Lung (tissue), 17 donors: ENCODE measurements at places on chromosomes 16 and 17.
A peak's percentile ranks its signal among the peaks of the same experiment; 100 is the strongest.

GRCh38 chr17:56596691-56597494 is 3.4 kb downstream of the NOG start:
- DNase-seq = peak; percentile 32

GRCh38 chr17:60335289-60335688 is 56.6 kb downstream of the USP32 start:
- no peak for DNase-seq

- peak; percentile 95 for DNase-seq
Observed at GRCh38 chr16:85928401-85928820, 29.4 kb downstream of the IRF8 start.

- no peak for DNase-seq
Observed at GRCh38 chr17:1112875-1113274, 66.9 kb downstream of the ABR start.

DNA sequence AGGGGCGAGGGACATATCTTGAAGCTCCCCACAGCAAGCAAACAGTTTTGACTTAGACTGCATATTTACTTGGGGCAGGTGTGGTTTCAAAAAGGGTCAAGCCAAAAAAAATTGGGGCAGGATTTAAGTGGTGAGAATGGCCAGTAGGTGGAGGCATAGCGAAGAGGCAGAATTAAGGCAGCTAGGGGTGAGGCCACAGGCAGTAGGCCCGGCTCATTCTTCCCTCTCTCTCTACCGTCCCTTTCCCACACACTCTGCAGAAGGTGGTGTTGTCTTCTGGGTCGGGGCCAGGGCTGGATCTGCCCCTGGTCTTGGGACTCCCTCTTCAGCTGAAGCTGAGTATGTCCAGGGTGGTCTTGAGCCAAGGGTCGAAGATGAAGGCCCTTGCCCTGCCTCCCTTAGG is 2.6 kb downstream of the SHBG start:
- peak; percentile 23 for DNase-seq

- DNase-seq = no peak
Observed at GRCh38 chr17:29255926-29256522, 9.4 kb downstream of the CRYBA1 start.

DNA sequence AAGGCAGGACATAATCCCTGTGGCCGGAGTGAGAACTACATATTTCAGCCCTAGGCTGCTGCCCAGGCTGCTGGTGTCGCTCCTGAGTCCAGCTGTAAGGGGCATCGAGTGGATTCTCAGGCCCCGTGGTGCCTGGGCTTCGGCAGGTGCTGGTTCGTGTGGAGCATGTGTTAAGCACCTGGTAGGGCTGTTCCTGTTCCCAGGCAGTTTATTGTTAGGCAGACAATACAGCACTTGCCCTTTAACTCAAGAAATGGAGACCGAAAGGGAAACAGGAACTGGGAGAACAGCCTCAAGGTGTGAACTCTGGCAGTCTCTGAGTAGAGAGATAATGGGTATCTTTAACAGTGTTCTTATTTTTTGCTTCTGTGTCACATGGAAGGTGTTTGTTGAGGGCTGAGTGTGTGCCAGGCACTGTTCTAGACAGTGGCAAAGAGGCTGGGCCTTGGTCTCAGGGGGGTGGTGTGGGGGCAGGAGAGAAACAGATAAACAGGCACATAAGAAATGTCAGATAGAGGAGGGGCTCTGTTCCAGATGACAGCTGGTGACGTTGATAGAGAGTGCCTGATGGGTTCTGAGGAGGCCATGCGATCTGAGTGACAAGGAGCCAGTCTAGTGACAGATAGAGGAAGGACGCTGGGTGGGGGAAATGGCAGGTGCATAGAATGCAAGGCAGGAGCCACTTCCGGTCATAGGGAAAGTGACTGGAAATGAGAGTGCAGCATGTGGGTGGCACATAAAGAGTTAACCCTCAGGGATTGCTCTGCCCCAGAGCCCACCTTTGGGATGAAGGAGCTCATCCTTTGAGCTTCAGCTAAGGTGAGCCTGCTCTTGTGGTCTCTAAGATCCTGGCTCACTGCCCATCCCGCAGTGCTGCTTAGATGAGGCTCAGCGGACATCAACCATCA is 33.8 kb downstream of the EPN2 start:
- no peak for DNase-seq

GRCh38 chr16:58815181-58815888 is 81.2 kb upstream of the GOT2 start:
- no peak for DNase-seq

- DNase-seq = peak; percentile 21
Observed at GRCh38 chr17:74566132-74566753, 1.1 kb downstream of the CD300H start.

DNA sequence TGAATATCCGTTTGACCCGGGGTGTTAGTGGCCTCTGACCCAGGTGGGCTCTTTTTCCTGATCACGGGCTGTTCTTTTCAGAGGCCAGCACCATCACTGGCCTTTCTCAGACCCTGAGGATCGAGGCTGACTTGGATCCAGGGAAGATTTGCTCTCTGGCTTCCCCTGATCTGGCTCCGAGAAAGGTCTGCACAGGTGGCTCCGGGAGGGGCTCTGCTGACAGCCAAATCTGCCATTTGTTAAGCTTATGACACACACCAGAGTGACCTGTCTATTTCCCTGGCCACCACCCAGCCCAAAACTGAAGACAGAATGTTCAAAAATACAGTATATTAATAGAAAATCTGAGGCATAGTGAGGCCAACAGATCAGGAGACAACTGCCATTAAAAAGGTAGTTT is 221.8 kb upstream of the TNRC6C start:
- DNase-seq = no peak

DNA sequence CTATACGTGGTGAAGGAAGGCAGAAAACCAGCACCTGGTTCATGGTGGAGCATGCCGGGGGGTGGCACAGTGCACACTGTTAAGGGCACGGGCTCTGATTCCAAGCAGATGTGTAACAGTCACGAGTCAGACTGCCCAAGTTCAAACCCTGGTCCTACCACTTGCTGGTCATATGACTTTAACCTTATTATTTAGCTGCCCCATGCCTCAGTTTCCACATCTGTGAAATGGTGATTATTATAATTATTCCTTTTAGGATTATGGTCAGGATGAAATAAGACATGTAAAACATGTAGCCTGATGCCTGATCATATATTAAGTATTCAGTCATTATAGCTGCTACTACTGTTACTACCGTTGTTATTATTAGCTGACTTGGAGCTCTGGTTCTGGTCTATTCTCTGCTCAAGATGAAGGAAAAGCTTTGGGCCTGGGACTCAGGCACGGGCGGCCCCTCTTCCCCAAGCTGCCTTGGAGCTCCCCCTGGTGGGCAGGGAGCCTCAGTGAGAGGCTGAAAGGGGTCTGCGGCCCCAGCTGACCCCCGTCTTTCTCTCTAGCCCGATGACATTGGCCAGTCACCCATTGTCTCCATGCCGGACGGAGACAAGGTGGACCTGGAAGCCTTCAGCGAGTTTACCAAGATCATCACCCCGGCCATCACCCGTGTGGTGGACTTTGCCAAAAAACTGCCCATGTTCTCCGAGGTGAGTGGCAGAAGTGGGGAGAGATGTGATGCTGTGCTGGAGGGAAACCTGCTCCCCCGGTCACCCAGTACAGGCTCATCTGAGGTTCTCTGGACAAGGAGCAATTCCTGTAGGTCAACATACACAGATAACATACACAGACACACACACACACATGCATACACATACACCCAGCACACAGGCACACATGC is 14.0 kb downstream of the NR1D1 start:
- DNase-seq = peak; percentile 56

GRCh38 chr16:2480948-2481347 is 6.0 kb downstream of the TBC1D24 start:
- DNase-seq = no peak

DNA sequence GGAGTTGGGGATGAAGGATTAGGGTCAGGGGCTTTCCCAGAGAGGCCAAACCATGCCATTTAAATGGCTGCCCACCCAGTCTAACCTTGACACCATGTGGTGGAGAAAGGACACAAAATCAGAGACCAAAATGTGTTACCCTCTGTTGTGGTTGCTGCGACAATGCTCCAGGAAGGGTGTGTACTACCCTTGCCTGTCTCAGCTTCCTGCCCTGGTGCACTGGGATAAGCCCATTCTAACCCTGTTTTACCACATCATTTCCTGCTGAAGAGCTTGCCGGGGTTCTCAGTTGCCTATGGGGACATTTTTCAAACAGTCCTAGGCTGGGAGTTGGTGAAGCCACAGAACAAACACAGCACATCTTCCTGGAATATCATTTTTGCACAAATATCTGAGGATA is 4.9 kb downstream of the OR4D1 start:
- no peak for DNase-seq

DNA sequence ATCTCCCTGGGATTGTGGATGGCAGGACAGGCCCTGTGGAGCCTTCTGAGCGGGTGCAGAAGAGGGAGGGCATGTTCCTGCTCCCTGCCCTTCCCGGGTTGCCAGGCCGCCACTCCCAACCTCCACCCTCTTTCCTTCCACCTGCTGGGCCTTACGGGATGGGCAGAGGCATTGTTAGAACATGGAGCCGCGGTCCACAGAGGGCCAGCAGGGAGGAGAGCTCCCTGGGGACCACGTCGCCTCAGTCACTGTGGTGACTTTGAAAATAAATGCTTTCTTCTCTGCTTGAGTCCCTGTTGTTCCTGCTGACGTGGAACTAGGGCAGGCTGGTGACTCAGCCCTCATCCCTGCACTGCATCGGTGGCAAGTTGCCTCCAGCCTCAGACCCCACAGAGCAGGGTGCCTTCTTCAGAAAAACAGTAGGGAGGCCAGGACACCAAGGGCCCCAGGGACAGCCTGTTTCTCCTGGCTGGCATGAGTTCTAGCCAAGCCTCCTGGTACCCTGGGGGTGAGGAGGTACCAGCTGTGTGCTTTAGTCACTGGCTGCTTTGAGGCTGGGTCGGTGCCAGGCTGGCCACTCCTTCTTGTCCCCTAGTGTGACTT is 224.9 kb downstream of the SEC14L1 start:
- DNase-seq = no peak

DNA sequence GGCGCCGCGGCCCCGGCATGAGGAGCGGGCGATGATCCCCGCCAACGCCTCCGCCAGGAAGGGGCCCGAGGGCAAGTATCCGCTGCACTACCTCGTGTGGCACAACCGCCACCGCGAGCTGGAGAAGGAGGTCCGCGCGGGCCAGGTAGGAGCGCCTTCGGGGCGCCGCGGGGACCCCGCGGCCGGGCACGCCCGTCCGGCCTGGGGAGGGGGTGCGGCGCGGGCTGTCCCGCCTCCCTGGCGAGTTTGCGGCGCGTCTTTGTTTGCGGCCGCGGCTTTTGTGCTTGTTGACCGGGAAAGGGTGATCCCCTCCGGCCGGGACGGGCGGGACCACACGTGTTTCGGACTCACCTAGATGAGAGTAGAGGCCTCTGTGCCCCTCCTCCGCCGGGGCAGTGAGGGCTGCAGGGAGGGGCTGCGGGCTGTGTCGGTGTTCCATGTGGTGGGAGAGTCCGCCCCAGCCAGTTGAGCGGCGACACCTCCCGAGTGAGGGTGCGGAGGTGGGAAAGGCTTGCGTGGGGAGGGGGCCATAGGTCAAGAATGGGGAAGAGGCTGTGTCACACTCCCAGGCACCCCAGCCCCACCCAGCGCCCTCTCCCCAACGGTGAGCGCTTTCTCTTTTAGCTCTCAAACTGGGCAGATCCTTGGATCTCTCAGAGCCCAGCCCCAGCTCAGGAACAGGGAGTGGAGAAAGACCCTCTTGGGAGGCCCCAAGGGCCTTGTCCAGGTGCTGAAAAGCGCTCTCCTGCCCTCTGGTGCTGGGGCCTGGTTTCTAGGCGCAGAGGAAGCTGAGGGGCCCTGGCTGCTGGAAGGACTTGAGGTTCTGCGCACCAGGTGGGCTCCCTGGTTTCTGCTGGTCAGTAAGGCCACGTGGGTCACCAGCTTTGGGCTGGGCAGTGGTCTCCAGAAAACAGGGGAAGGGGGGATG is 923 bp downstream of the ANKRD13B start:
- peak; percentile 45 for DNase-seq

DNA sequence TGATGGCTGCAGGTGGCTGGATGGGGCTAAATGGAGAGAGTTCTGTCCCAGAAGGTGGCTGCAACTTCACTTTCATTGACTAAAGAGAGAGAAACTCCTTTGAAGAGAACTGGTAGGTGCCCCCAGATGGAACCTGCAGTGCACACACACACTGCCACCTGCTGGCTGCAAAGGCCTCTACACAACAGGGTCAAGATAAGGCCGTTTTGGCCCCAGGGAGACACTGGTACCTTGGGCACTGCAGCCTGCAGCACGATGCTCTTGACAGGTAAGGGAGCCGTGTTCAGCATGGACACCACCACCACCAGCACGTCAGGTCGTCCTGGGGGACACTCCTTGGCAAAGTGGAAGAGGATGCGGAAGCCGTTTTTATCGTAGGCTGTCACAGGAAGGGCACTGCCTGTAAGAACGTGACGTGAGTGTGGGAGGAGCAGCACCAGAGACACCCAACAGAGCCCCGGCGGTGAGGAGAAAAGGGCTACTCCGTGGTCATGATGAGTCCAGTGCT is 22.7 kb downstream of the GGA3 start:
- DNase-seq = peak; percentile 55

DNA sequence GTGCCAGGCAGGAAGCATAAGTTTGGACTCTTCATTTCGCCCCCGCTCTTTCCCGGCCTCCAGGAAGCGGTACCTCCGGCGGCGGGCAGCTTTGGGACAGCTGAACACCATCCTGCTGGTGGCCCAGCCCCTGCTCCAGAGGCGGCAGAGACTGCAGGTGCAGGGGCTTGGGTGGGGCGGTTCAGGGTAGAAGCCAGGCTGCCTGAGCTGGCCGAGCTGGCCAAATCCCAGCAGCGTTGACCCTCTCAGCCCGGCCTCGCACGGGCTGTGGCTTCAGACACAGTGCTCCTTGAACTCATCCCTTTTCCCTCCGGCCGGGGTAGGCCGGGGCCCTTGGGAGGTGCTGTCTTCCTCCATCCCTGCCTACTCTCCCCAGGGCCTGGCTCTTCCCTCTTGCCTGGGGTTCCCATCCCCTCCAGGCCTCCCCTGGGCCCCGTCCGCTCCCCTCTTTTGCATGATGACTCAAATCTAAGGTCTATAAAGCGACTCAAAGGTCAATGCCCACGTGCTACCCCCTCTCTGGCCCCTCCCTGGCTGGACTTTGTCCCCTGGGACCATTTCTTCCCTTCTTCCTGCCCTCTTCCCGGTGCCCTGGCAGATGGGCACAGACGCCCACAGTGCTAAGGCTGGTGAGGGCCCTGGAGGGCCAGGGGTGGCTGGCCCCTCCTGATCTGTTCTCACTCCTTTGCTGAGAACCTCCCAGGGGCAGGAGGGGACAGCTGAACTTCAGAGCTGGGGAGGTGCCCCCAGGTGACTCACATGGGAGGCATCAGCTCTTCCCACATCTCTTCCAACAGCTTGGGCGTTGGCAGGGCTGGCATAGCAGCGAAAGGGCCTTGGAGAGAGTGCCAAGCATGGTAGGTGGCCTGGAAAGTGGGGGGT is 22.7 kb downstream of the MYO15B start:
- no peak for DNase-seq
